ENCODE measurements at places on chromosomes 7 and 10. TPM values are rescaled to one million over a fixed set of nuclear protein-coding genes. Genes with fewer than 3 reads are reported as not detected.

Gene HERC4
- total RNA-seq = 77.0 TPM

Gene GIMAP7
- not detected for total RNA-seq

Gene KNDC1
- total RNA-seq = 0.50 TPM

Gene CHAT
- not detected for total RNA-seq

Gene AVPI1
- total RNA-seq = 31.8 TPM

Gene LIMK1
- total RNA-seq = 14.9 TPM

Gene HABP2
- not detected for total RNA-seq

Gene PRRT4
- total RNA-seq = under 0.01 TPM

Gene AKR1C4
- total RNA-seq = not detected

Gene RBP4
- not detected for total RNA-seq

Gene EPO
- total RNA-seq = not detected

Gene STAG3
- total RNA-seq = 0.50 TPM

Gene DIP2C
- 12.6 TPM for total RNA-seq

Gene C10orf67
- under 0.01 TPM for total RNA-seq

Gene GSTO2
- total RNA-seq = 2.1 TPM

Gene ASCC1
- total RNA-seq = 42.1 TPM

Gene TACC2
- 7.6 TPM for total RNA-seq

Gene ST7
- 17.5 TPM for total RNA-seq

Gene AGAP9
- 2.8 TPM for total RNA-seq

Gene NEBL
- 0.33 TPM for total RNA-seq

Gene ACHE
- total RNA-seq = under 0.01 TPM

Gene NUTM2E
- total RNA-seq = under 0.01 TPM

Gene OSBPL3
- 70.2 TPM for total RNA-seq

Gene ADAMTS14
- 1.8 TPM for total RNA-seq

Gene ARHGEF35
- 0.51 TPM for total RNA-seq

Gene NRCAM
- 2.1 TPM for total RNA-seq

Gene XRCC2
- under 0.01 TPM for total RNA-seq

Gene AEBP1
- total RNA-seq = 133 TPM

Gene HOXA5
- 22.1 TPM for total RNA-seq

Gene MMP21
- total RNA-seq = 0.26 TPM

Gene TMEM178B
- under 0.01 TPM for total RNA-seq

Gene GRM3
- total RNA-seq = not detected

Gene PNLIPRP3
- not detected for total RNA-seq

Gene MKX
- 15.0 TPM for total RNA-seq

Gene GATA3
- not detected for total RNA-seq

Gene TAS2R4
- total RNA-seq = 1.5 TPM

Gene IL6
- 22.1 TPM for total RNA-seq

Gene ZNF37A
- total RNA-seq = 17.7 TPM

Gene VWA2
- under 0.01 TPM for total RNA-seq

Gene FKBP14
- 21.8 TPM for total RNA-seq

Gene NCF1
- total RNA-seq = under 0.01 TPM

Gene JAKMIP3
- under 0.01 TPM for total RNA-seq

Gene EPC1
- 19.3 TPM for total RNA-seq

Gene AKR1C3
- total RNA-seq = 44.3 TPM

Gene CCDC6
- total RNA-seq = 35.5 TPM

Measured in fibroblast of lung (primary cell).